ENCODE measurements at places on chromosomes 16 and 17.
A peak's percentile ranks its signal among the peaks of the same experiment; 100 is the strongest.

GRCh38 chr16:11208916-11209665 is 46.9 kb downstream of the SOCS1 start:
- DNase-seq: no peak

- DNase-seq: no peak
Observed at GRCh38 chr17:73575470-73576221, 68.6 kb downstream of the SDK2 start.

GRCh38 chr17:36527621-36528250 is 6.9 kb downstream of the MYO19 start:
- DNase-seq: no peak

DNA sequence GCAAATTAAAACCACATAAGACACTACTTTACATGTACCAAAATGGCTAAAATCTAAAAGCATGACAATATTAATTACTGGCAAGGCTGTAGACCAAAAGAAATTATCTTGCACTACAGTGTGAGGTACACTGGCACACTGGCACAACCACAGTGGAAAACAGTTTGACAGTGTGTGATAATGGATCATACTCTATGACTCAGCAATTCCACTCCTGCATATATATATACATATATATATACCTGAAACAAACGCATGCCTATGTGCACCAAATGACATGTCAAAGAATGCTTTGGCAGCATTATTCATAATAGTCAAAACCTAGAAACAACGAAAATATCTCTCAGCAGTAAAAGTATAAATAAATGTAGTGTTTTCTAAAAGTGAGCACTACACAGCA is 4.6 kb upstream of the DYNLRB2 start:
- DNase-seq: no peak

DNA sequence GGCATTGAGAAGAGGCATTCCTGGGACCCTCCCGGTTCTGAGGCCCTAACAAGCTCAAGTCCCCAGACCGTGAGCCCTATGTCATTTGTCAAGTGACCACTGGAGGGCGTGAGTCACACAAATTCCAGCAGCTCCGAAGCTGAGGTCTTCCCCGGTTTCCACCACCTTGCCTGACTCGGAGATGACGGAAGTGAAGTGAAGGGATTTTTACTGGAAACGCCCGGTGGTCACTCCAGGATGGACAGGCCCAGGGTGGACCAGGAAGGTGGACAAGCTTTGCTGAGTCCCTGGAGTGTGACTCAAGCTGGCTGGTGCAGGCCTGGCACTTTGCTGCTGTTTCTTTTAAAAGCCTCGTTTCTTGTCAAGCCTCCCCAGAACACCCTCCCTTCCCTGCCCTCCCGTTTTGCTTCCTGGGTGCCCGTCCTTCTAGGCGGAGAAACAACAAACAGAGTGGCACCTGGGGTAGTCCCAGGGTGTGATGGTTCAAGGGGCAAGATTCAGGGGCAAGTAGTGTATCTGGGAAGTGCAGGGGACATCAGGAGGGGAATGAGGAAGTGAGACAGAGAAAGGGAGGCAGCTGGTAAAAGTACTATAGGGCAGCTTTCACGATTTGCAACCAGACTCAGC is 5.3 kb upstream of the NOS2 start:
- peak; percentile 95 for DNase-seq

DNA sequence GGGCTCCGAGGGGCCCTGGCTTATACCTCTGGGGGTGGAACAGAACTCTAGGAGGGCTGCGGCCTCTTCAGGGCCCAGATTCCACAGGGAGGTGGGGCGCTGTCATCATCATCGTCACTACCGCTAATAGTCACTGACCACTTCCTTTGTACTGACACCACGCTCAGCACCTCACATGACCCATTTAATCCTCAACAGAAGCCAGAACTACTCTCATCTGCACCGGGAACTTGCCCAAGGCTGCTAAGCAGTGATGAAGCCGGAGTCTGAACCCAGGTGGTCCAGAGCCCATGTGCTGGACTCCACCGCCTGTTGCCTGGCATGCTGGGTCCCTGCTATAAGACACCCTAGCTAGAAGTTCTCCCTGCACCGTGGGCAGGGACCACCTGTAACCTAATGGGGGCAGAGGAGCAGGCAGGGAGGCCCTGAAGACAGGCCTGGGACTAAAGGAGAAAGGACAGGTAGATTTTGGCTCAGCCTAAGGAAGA is 12.0 kb downstream of the UNC13D start:
- DNase-seq: peak; percentile 45

DNA sequence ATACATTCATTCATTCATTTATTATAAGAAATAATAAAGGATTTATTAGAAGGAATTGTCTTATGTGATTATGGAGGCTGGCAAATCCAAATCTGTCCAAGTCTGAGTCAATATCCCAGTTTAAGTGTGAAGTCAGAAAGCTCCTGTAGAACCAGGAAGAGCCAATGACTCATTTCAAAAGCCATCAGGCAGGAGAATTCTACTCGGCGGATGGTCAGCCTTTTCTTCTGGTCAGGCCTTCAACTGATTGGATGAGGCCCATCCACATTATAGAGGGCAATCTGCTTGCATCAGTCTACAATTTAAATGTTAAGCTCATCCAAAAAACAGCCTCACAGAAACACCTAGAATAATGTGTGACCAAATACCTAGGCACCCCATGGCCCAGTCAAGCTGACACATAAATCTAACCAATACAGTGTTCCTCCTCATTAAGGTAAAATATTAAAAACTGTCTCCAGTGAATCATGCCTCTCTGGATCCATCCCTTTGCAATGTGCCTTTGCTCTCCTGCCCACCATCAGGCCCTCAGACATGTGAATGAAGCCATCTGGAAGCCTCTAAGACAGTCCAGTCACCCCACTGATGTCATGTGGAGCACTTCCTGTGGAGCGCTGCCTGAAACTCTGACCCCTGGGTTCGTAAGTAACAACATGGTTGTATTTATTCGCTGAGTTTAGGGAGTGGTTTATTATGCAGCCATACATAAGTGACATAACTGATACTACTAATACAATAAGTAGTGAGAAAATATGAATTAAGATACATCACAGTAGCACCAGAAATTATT is 69.2 kb upstream of the WSB1 start:
- peak; percentile 38 for DNase-seq

GRCh38 chr16:84553873-84554399 is 49.5 kb upstream of the MEAK7 start:
- DNase-seq: no peak

- DNase-seq: no peak
Observed at GRCh38 chr17:8518326-8518725, 82.6 kb downstream of the NDEL1 start.

- DNase-seq: no peak
Observed at GRCh38 chr16:6207124-6207523, 1109.5 kb upstream of the EEF2KMT start.

DNA sequence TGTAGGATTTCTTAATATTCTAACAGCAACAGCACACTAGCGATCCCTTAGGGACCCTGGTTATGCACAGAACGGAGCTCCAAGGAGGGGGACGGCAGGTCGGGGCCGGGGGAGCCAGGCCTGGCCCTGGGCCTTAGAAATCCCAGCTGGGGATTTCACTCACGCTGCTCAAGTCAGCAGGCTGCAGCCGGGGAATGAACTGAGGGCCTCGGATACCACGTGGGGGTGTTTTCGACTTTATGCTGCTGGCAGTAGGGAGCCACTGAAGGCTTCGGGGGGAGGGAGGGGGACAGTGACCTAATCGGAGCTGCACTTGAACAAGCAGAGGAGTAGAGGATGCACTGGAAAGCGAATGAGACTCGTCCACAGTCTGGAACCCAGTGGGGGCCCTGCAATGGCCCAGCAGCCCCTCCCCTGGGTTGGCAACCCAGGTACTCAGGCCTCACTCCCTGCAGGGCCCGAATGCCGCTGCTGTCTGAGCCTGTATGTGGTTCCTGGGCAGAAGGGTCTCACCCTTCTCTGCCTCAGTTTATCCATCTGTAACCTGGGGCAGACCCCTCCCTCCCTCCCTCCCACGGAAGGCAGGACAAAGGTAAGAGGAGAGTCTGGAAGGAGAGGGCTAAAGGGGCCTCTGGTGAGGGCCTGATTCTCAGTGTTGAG is 53.7 kb downstream of the RPH3AL start:
- DNase-seq: no peak

GRCh38 chr17:19262650-19263631 is 25.8 kb downstream of the EPN2 start:
- peak; percentile 65 for DNase-seq

- DNase-seq: peak; percentile 51
Observed at GRCh38 chr17:66564992-66565465, 262.6 kb downstream of the PRKCA start.

- DNase-seq: no peak
Observed at GRCh38 chr16:48128769-48129168, 27.0 kb downstream of the ABCC12 start.

GRCh38 chr16:49704586-49705155 is 151.2 kb downstream of the ZNF423 start:
- peak; percentile 21 for DNase-seq

DNA sequence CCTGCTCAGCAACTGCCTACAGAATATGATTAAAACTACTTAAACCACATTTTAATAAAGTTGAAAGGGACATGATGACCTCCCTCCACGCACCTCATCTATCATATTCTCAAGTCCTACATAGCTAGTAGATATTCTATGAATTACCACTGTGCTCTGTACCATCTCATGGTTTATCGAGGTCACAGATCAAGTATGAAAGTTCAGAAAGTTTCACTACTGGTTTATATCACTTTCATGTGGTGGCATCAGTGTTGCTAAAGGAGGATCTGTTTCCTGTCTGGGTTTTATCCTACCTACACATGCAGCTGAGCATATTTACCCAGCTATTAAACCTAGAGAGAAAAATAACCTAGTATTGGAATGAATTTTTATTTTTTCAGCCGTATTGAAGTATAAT is 214.9 kb upstream of the MON1B start:
- DNase-seq: no peak

DNA sequence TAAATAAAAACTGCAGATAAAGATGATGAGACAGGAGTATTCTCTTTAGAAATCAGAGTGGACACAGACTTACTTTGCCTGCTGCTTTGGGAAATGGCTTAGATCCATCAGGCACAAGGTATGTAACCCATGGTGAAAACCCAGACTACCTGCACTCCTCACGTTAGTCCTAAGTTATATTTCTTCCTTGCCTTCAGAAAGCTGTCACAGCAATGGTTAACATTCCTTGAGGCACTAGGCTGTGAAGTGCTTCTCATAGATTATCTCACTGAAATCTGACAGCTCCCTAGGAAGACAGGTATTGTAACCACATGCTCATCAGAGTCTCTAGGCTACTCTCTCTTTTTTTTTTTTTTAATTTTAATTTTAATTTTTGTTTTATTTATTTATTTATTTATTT is 20.9 kb downstream of the ZSWIM7 start:
- DNase-seq: no peak

DNA sequence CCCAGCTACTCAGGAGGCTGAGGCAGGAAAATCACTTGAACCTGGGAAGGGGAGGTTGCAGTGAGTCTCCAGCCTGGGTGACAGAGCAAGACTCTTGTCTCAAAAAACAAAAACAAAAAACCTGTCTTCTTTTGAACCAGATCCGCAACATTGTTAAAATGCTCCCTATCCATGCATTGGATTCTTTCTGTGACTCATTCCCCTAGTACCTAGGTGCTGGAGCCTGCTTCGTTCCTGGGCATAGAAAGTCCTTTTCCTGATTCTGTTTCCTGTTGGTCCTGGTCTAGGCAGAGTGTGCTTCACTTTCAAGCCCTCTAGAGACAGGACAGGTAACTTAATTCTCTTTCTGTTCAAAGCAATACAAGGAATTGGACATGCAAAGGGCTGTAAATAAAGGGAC is 5.2 kb downstream of the EPN2 start:
- peak; percentile 53 for DNase-seq

DNA sequence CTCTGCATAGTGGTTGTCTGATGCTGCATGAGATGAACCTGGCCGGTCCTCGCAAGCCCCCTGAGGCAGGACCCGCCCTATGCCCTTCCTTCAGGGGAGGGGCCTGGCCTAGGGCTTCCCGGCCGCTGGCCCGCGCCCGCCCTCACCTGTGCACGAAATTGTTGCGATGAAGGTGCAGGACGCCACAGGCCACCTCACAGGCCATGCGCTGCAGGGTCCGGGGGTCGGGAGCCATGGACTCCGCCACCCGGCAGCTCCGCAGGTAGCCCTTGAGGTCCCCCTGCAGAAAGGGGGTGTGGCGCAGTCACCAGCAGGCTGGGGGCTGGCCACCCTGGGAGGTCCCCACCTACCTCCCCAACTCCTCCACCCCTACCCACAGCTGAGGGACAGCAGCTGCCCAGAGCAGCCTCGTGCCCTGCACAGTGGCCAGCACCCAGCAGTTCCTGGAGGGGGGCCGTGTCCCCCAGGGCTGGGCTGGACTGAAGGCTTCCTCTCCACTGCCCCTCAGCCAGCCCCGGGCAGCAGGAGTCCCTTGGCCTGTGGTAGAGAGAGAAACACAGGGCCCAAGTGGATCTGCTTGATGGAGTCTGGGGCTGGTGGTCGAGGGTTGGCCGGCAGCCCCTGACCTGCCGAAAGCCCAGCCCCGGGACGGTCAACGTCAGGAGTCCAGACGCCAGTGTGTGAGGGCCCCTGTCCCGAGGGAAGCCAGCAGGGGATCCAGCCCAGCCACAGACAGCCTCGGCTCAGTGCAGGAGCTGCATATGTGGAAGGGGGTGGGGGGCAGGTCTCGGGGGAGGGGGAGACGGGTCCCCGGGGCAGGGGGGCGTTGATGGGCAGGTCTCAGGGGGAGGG is 38.8 kb upstream of the PVALEF start:
- DNase-seq: no peak

DNA sequence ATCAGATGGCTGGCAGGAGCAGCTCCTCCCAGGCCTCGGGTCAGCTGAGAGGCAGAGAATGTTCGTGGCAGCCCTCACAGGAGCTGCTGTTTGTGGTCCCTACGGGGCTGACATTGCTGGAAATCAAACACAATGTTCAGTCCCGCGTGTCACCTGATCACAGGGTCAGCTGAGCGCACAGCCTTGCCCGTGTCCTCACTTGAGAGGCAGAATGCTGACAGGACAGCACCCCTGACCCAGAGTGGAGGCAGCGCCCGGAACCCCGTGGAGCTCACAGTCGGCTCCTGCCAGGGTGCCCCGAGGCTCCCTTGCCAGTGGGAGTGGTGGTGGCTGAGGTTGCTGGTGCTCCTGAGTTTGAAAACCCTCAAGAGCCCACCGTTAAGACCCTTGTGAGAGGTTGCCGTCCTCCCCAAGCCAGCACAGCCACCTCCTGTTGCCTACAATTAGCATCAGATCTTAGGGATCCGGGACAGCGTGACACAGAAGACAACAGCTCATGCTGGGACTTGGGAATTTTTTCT is 3.6 kb upstream of the CHMP6 start:
- DNase-seq: no peak

DNA sequence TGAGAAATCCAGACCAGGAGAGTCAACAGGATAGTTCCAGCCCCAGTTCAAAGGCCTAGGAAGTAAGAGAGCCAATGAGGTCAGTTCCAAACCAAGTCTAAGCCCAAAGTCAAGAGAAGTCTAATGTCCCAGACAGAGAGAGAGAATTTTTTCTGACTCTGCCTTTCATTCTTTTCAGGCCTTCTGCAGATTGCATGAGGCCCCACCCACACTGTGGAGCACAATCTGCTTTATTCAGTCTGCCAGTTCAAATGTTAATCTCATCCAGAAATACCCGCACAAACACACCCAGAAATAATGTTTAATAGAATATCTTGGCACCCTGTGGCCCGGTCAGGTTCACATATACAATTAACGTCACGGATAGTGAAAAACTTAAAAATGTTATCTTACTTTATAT is 962.4 kb upstream of the SOX9 start:
- no peak for DNase-seq

- DNase-seq: no peak
Observed at GRCh38 chr16:84464116-84464515, 40.3 kb downstream of the MEAK7 start.

All from dermis blood vessel endothelial cell (primary cell).